H7 (cell line): ENCODE measurements at places on chromosomes 6 and 20. TPM values are rescaled to one million over a fixed set of nuclear protein-coding genes. Genes with fewer than 3 reads are reported as not detected.

DNA sequence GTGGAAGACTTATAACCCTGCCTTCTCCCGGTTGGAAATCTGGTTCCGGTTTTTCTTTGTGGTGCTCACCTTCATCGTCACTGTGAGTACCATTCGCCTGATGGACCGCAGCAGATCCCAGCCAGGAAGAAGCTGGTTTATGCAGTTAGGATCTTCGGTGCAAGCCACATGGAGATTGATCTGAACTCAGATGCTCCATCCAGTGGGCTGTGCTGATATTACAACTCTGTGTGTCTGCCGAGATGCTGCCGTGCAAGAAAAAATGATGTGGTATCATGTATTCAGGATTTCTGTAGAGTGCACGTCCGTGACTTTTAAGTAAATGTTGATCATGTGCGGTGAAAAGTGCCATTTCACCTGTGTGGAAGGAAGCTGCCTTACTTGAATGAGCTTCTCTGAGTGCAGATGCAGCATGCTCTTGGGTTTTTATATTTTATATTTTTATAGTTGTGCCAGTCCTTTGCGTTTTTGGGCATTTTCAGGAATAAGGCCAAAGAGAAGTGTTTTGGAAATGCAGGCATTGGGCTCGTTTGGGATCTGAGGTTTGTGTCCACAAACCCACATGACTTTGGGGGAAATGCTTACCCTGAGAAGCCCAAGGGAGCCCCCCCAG is 39.2 kb downstream of the DYNLT1 start:
- DNase-seq = peak; percentile 87

- no peak for DNase-seq
Measured at GRCh38 chr6:98039904-98040607, 757.0 kb upstream of the MMS22L start.

DNA sequence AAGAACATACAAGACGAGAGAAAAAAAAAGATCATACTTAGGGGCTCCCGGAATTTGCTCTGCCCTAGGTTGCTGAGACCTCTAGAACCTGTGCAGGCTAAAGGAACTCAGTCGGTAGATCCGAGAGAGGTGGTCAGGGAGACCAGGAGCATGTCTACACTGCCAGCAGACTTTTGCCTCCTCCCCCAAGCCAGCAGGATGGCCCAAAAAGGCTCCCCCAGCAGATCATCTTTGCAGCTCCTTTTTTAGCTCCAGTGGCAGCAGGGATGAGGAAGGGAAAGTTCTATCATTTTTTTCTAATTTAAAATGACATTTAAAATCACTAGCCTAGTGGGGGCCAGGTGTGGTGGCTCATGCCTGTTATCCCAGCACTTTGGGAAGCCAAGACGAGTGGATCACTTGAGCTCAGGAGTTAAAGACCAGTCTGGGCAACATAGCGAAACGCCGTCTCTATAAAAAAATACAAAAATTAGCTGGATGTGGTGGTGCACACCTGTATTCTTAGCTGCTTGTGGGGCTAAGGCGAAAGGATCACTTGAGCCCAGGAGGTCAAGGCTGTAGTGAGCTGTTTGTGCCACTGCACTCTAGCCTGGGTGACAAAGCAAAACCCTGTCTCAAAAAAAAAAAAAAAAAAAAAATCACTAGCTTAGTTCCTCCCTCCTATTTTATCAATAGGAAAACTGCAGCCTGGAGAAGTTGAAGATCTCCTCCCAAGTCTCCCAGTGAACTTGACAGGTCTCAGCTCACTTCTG is 69.3 kb upstream of the MYL9 start:
- no peak for DNase-seq

Gene LY6G6F
- not detected in 2 replicates for total RNA-seq

Gene MEP1A
- not detected in 2 replicates for total RNA-seq
